MCF 10A (cell line): ENCODE measurements at places on chromosomes 16 and 17. TPM values are rescaled to one million over a fixed set of nuclear protein-coding genes. Genes with fewer than 3 reads are reported as not detected.

DNA sequence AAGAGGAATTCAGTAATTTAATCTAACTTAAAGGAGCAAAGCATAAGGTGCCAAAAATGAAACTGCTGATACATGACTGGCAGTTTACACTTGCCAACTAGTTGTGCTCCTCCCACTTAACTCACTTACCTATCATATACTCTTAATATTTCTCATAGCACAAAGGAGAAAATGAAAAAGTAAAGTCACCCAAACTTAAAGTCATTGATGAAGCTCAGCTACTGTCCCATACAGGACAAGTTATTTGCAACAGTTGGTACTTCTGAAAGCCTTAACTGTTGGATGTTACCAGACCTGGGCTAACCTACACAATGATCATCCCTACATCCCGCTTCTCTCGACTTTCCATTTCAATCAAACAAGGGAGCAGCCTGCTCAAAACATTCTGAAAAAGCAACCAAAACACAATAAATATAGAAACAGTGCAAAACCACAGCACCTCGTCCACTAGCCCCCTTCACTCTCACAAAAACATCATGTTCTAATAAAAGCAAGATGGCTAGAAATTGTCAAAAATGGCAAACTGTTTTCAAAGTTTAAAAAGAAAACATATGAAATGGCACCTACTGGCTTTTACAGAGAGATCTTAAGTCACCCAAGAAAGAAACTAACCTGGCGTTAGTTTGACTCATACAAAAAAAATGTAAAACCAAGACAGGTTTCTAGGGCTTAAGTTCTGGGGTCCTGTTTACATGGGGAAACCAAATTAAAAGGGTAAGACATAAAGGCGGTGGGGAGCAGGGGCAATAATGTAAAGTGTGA is 868 bp downstream of the MED13 start:
- peak; percentile 58 for DNase-seq
- H3K4me3 ChIP-seq: peak overlapping the region; percentile 90

Gene SCNN1B
- 9.5 and 12.5 TPM in 2 replicates for total RNA-seq

Gene NIP7
- total RNA-seq: 55.4 and 62.1 TPM in 2 replicates

DNA sequence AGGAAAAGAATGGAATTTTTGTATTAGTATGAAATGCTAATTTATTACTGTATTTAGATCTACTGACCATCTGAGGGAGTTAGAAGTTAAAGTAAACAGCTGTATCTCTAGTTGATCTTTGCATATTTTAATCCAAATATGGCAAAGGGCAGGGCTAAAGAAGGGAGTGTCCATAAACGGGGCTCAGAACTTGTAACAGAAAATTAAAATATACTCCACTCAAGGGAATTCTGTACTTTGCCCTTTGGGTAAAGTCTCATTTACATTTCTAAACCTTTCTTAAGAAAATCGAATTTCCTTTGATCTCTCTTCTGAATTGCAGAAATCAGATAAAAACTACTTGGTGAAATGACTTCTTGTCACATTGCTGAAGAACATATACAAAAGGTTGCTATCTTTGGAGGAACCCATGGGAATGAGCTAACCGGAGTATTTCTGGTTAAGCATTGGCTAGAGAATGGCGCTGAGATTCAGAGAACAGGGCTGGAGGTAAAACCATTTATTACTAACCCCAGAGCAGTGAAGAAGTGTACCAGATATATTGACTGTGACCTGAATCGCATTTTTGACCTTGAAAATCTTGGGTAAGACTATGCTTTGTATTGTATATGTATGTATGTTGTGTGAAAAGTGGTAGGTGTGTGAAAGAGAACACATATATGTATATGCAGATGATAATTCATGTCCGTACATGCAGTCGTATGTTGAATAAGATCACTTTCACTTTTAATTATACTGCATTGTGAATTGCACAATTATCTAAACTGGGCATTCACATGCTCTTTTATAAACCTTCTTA is at the start of gene ASPA:
TSS of gene ASPA (plus strand) at position 186 of the 799 bp plus-strand sequence. CDS start at position 349, 163 bp downstream.
- peak; percentile 18 for DNase-seq
- peak within 1 kb of the TSS; percentile 43 for H3K27ac ChIP-seq
- H3K36me3 ChIP-seq: no peaks in the 10 kb centered on the region
- peaks cover 14% of the 10 kb centered on the region for H3K4me1 ChIP-seq
- H3K27me3 ChIP-seq: peaks cover 11% of the 10 kb centered on the region

- peaks cover 11% of the 10 kb centered on the region for H3K4me1 ChIP-seq
- H3K27ac ChIP-seq: no peak overlapping the region
- H3K27me3 ChIP-seq: no peaks in the 10 kb centered on the region
Measured at GRCh38 chr16:51184702-51185433, 33.8 kb upstream of the SALL1 start.

Gene ORAI3
- 16.2 and 21.2 TPM in 2 replicates for total RNA-seq

- peak; percentile 19 for DNase-seq
- H3K4me3 ChIP-seq: no peak overlapping the region
- H3K27ac ChIP-seq: peak overlapping the region; percentile 62
- no peaks in the 10 kb centered on the region for H3K36me3 ChIP-seq
Measured at GRCh38 chr17:18156171-18156975, 27.3 kb upstream of the ALKBH5 start.

- H3K4me3 ChIP-seq: no peak within 1 kb of the TSS
- peaks cover 8% of the 10 kb centered on the region for H3K4me1 ChIP-seq
- no peaks in the 10 kb centered on the region for H3K36me3 ChIP-seq
- H3K27me3 ChIP-seq: peaks cover 42% of the 10 kb centered on the region
Measured at GRCh38 chr17:29005936-29006511, at the start of gene SEZ6. SEZ6 (minus strand) TSS chr17:29006033; CDS start chr17:29005869, 164 bp downstream.
